Epithelial cell of esophagus (primary cell): ENCODE measurements at places on chromosomes 16 and 17.

DNA sequence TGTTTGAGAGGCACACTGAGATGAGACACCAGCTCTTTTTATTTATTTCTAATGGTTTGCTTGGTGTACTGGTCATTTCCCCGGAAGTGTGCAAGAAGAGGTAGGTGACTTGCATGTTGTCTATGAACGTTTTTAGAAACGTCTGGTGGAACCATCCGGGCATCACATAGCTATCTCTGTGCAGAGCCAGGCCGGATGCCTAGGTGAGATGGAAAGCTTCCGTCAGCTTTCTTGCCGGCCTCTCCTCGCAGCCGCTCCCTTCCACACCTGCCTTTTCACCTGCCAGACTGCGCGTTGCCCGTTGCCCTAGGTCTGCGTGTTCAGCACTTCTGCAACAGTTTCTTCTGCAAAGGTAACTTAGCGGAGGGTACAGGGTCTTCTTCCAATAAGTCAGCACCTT is 416.0 kb downstream of the WWOX start:
- DNase-seq = no peak

- DNase-seq = no peak
These were observed 331.1 kb downstream of the SLC39A11 start for GRCh38 chr17:72761431-72761830.

- DNase-seq = no peak
These were observed 163.4 kb upstream of the ERCC4 start for GRCh38 chr16:13756411-13757140.

DNA sequence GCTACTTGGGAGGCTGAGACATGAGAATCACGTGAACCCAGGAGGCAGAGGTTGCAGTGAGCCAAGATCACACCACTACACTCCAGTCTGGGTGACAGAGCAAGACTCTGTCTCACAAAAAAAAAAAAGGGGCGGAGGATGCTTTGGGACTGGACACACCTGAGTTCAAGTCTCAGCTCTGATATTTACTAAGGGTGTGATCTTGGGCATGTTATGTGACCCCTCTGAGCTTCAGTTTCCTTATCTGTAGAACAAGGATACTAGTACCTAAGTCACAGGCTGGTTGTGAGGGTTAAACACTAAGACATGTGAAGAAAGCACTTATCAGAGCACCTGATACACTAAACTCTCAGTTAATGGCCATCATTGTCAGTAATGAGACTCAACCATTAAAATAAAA is 25.9 kb downstream of the HOXB1 start:
- DNase-seq = no peak

- DNase-seq = peak; percentile 96
These were observed at the start of gene CAVIN1 for GRCh38 chr17:42422958-42423712. Gene CAVIN1 (minus strand): TSS chr17:42423256. CDS start chr17:42423097, 159 bp downstream.

DNA sequence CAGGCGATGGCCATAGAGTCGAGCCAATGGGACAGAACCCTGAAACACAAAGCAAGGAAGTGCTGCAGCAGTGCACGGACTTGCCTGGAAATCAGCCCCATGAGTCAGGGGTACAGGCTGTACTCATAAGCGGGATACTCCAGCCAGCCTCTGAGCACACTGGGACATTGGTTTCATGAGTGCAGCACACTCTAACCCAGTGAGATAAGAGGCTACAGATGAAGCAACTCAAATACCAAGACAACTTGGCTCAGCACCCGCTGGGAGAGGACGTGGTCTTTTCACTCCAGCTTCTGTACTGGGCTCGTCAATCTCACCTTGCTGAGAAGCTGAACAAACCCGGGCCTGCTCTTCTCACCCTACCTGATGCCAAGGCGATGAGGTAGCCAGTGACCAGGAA is 98.2 kb downstream of the AXIN2 start:
- DNase-seq = peak; percentile 5

- DNase-seq = no peak
These were observed 1098.4 kb upstream of the EEF2KMT start for GRCh38 chr16:6195966-6196365.

DNA sequence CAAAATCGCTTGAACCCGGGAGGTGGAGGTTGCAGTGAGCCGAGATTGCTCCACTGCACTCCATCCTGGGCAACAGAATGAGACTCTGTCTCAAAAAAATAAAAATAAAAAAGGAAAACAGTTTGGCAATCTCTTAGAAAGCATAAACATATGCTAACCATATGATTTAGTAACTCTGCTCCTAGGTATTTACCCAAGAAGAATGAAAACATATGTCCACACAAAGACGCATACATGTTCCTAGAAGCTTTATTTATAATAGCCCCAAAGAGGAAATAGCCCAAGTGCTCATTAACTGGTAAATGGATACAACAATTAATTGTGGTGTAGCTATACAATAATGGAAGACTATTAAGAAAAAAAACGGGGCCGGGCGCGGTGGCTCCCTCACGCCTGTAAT is 18.5 kb upstream of the CDH1 start:
- DNase-seq = no peak

- DNase-seq = no peak
These were observed 254.6 kb downstream of the MRTFB start for GRCh38 chr16:14325502-14326401.

DNA sequence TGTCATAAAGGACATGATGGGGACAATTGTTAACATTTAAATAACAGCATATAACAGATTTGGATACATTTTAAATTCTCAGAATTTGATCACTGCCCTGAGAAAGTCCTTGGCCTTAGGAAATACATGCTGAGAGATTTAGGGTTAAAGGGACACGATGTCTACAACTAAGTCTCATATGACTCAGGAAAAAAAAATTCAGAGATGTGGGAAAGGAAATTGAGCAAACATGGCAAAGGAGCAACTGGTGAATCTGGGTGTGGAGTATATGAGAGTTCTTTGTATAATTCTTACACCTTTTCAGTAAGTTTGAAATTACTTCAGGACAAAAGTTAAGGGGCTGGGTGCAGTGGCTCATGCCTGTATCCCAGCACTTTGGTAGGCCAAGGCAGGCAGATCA is 18.2 kb downstream of the MPP3 start:
- DNase-seq = peak; percentile 64

GRCh38 chr17:6755731-6756184 is at the start of gene XAF1:
Gene XAF1 (plus strand): TSS chr17:6756046. CDS start chr17:6756079, 33 bp downstream.
- DNase-seq = no peak

DNA sequence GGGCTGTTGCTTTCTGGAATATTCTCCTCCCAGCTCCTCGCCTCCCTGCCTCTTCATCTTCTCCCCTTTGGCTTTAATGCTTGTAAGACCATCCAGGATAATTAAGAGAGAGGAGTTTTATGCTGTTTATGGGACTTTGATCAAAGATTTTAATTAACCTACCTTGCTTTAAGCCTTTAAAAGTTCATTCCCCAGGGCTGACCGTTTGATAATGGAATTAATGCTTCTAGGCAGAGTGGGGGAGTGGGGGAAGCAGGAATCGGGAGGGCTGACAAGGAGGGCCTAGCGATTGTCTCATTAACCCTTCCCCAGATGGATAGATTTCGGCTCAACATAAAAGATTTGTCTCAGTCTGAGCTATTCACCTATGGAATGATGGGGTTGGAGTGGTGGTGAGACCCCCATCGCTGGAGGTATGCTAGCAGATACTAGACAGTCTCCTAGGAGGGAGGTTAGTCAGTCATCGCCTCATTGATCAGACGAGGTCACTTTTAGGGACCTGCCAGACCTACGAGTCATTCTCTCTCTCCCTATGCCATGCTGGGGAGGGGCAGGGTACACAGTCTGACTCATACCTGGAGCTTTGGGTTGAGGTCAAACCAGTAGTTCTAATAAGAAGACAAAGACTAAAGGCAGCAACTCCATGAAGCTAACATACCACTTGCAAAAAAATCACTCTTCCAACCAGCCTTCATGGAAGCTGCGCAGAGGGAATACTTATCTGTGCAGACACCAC is 236.6 kb upstream of the NLRP1 start:
- DNase-seq = peak; percentile 63

DNA sequence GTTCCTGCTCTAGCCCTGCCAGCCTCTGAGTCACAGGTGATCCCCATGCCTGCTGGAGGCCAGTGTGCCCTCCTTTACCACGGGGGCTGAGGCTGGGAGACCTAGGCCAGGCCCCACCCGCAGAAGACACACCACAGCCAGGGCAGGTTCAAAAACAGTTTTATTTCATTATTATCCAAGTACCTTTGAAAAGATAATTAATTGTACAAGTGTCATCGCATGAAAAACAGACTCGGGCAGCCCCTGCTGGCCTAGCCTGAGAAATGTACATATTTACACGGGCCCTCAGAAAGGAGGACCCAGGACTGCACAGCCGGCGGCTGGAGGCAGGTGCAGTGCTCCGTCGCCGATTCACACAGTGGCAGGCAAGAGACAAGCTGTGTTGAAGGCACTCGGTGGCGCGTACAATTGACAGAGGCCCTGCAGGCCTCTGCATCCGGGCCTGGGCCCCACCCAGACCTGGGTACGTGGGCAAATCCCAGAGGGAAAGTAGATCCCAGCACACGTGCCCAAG is 4.4 kb downstream of the PDIA2 start:
- DNase-seq = no peak

GRCh38 chr16:23962001-23962400 is 126.2 kb downstream of the PRKCB start:
- no peak for DNase-seq

DNA sequence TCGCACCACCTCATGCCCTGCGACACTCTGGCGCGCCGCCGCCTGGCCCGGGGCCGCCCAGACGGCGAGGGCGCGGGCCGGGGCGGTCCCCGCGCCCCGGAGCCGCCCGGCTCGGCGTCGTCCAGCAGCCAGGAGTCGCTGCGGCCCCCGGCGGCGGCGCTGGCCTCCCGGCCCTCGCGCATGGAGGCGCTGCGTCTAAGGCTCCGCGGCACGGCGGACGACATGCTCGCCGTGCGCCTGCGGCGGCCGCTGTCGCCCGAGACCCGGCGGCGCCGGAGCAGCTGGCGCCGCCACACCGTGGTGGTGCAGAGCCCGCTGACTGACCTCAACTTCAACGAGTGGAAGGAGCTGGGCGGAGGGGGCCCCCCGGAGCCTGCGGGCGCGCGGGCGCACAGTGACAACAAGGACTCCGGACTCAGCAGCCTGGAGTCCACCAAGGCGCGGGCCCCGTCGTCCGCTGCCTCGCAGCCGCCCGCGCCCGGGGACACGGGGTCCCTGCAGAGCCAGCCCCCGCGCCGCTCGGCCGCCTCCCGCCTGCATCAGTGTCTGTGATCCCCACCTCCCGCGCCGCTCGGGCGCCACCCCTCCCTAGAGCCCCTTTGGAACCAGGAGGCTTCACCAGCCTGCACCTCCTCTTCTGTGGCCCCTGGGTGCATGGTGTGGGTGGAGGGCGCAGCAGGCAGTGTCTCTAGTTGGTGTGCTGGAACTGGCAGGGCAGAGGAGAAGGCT is 82.3 kb downstream of the ARHGAP23 start:
- DNase-seq = peak; percentile 50

DNA sequence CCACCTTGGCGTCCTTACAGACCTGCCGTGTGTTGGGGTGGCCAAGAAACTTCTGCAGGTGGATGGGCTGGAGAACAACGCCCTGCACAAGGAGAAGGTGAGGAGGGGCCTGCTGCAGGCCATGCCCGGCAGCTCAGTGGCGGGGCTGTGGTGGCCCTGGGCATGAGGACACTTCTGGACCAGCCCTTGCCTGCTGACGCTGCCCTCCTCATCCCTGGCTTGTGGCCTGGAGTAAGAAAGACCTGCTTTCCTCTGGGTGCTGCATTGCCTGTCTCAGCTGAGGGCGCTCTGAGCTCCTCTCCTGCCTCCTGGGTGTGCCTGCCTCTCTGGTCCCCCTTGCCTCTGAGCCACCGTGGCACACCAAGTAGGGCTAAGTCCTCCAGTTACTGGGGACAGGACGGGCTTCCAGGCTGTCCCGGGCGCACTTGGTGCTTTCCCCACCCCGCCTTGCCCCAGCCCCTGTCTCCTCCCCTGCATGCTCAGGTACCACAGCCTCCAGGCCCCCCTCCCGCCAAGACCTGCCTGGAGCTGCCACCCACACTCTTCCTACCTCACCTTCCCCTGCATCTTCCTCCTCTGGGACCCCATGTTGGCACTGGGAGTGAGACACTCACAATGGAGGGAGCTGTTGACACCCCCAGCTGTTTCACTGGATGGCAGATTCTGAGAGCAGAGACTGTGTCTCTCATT is 8.7 kb downstream of the ENDOV start:
- no peak for DNase-seq

DNA sequence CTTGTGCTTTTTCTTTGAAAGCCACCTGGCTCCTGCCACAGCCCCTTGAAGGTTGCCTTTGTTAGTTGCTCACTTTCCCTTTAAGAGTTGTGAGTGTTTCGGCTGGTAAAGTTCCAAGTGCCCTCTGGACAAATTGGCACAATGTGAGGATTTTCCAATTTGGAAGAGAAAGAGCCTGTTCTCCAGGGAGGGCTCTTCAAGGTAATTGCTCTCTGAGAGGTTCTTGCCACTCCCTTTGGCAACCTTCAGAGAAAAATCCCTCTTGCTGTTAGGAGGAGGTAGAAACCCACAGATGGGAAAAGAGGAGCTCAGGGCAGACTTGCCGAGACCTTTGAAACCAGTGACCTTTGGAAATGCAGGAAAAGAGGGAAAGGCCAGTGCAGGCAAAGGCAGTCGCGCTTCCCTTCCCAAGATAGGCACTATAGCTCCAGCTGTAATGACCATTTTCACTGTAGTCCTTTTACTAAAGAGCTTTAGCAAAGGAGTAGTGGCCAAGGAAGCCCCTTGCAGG is 49.0 kb upstream of the AKAP1 start:
- DNase-seq = peak; percentile 42

DNA sequence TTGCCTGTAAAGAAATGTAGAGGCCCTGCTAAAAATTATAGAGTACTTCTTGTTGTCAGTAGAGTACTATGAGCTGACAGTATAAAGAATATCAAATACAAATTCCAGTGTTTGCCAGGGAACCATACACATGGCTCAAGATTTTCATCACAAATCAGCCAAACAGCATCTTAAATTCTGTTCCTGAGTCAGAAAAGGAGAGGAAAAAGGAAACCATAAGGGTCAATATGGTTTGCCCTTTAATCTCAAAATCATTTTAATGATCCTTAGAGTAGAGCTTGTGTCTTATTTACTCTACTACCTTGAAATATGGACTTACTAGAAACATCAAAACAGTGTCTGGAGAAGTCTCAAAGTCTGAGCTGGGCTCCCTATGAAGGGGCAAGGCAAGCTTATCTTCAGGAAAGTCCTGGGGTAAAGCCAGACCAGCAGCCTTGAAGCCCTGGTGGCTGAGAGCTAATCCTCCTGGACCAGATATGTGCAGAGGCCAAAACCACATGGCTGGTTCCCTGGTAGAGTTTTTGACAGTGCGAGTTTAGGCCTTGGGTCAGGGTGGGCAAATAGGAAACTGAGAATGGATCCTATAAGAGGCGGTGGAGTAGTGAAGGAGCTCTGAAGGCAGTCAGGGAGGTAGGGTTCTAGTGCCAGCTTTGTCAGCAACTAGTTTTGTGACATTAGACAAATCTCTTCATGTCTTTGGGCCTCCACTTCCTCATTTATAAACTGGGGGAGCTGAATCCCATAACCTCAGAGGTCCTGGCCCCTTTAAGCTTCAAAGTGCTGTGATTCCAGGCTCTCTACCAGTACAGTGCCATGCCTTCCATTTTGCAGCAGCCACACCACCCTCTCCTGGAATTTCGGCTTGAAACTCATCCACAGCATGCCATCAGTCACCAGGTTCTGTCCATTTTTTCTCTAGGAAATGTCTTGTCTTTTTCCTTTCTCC is 38.9 kb downstream of the MRTFB start:
- no peak for DNase-seq

- peak; percentile 53 for DNase-seq
These were observed 607 bp upstream of the NCOR1 start for GRCh38 chr17:16215965-16216316.

- DNase-seq = no peak
These were observed 128.4 kb upstream of the RCVRN start for GRCh38 chr17:10033449-10033848.

GRCh38 chr17:6231886-6232731 is 161.9 kb downstream of the WSCD1 start:
- peak; percentile 55 for DNase-seq

- no peak for DNase-seq
These were observed 159.2 kb downstream of the CYLD start for GRCh38 chr16:50901062-50901461.
